ENCODE measurements at places on chromosomes 5 and 9. TPM values are rescaled to one million over a fixed set of nuclear protein-coding genes. Genes with fewer than 3 reads are reported as not detected.

PCDHGB7 gene
- 3.8 TPM for total RNA-seq

ZNF462 gene
- 4.0 TPM for total RNA-seq

DNA sequence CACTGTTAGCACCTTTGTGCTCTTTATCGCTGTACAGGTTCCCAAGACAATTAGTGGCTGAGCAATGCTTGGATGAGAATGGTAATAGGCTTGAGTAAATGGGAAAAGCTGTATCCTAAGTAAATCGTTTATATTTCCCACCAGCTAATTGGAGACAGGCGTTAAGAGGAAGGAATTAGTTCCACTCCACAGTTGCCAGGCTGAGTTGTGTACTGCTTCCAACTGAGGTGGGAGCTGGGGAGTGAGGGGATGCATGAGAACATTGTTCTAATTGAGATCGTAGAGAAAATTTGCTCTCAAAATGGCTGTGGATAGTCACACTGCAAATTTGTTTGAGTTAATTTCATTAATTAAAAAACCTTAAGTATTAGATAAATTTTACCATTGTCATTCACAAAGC is 285.0 kb upstream of the ADAMTSL1 start:
- DNase-seq: no peak

ESM1 gene
- total RNA-seq: not detected
